ENCODE measurements at places on chromosomes 4 and X. TPM values are rescaled to one million over a fixed set of nuclear protein-coding genes. Genes with fewer than 3 reads are reported as not detected.
A peak's percentile ranks its signal among the peaks of the same experiment; 100 is the strongest.

The NUDT10 gene
- 2.1 TPM for polyA plus RNA-seq

The OPRPN gene
- polyA plus RNA-seq, result not detected

The CD40LG gene
- not detected for polyA plus RNA-seq

The TADA2B gene
- 6.5 TPM for polyA plus RNA-seq

The MUC7 gene
- polyA plus RNA-seq, result not detected

The PCYT1B gene
- polyA plus RNA-seq, result not detected

The PF4V1 gene
- not detected for polyA plus RNA-seq

The GBA3 gene
- polyA plus RNA-seq, result 59.6 TPM

The RENBP gene
- polyA plus RNA-seq, result 14.5 TPM

The KIAA1210 gene
- not detected for polyA plus RNA-seq

The VBP1 gene
- polyA plus RNA-seq, result 32.7 TPM

The BST1 gene
- 4.6 TPM for polyA plus RNA-seq

The PHOX2B gene
- not detected for polyA plus RNA-seq

The KLF8 gene
- 20.7 TPM for polyA plus RNA-seq

The CENPVL3 gene
- not detected for polyA plus RNA-seq

DNA sequence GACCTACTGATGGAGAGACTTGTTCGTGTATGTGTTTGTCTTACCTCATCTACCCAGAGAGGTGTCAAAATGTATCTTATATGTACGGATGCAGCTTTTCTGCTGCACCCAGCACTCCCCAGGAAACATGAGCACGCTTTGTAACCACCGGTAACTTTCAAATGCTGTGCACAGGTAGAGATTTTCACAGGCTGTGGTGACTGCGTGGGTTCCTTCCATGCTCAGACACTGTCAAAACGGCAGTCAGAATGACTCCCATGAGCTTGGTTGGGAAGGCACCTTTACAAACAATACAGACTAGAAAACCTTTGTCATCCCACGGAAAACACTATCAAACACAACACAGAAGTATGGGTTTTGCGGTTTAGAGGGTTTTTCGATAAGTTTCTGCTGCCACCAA, 28.2 kb downstream of the F11 start:
- DNase-seq, result no peak
- no peaks in the 10 kb centered on the region for H3K4me1 ChIP-seq
- H3K36me3 ChIP-seq, result no peaks in the 10 kb centered on the region
- no peak overlapping the region for H3K4me3 ChIP-seq

GRCh38 chr4:54714631-54715030, 56.9 kb downstream of the KIT start:
- H3K27me3 ChIP-seq, result no peaks in the 10 kb centered on the region
- H3K4me3 ChIP-seq, result no peak overlapping the region
- DNase-seq, result no peak
- H3K4me1 ChIP-seq, result no peaks in the 10 kb centered on the region
- H3K27ac ChIP-seq, result no peak overlapping the region

DNA sequence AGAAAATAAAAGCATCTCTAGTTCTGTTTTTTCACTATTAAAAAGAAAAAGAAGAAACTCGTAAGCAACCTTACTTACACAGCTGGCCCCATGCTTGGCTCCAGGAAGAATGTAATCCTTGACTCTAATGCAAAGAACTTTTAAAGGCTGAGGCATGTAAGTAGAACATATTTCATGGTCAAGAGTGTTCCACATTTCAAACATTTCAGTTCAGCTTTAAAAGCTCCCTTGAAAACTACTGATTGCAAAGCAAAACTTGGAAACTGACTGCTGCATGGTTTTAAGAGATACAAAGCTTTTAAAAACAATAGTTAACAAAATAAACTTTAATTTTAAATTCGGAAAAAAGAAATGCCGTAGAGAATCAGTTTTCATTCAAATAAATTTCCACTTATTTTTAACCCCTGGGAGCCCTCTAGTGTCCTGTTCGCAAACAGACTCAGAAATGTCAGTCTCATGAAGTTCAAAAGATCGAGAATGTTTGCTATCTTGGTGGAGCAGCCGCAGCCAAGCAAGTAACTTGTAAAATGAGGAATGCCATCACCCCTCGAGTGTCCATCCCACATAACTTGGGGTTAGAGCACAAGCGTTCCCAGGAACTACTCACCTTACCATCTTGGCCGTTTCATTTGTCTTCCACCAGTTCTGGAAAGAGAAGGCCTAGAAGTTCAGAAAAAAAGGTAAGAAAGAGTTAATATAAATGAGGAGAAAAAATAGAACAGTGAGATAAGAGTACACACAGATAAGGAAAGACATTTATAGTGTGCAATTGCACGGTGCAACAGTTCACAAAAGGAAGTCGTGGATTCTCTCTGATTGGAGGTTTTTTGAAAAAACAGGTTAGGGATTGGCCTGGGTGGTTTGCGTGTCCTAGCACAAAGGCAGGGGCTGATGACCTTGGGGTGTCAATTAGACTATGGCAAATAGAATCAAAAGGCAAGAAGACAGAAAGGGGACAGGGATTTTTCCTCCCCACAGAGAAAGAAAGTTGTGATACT, at the start of gene GASK1B:
Gene GASK1B (minus strand): TSS at position 765 of the 998 bp plus-strand sequence. CDS start 1,650 bp downstream, outside the sequence.
- no peaks in the 10 kb centered on the region for H3K27me3 ChIP-seq
- H3K36me3 ChIP-seq, result no peaks in the 10 kb centered on the region
- peak within 1 kb of the TSS; percentile 92 for H3K27ac ChIP-seq
- H3K4me3 ChIP-seq, result peak within 1 kb of the TSS; percentile 97
- DNase-seq, result no peak

DNA sequence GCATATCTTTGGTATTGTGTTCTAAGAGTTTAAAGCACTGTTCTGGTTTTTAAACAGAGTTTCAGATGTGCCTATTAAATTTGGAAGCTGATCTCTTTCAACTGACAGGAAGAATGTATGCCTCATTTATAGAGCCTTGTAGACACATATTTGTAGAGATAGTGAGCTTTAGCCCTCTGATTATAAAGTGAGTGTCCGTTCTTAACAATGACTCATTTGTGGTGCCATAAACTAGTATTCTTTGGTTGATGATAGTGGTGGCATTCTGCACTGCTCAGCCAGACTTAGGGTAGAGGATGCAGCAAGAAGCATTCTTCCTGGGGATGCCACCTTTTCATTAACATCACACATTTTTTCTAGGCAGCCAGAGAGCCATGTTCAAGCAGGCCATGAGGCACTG, 121.7 kb downstream of the TLL1 start:
- no peaks in the 10 kb centered on the region for H3K4me1 ChIP-seq
- no peak for DNase-seq
- no peaks in the 10 kb centered on the region for H3K27me3 ChIP-seq

DNA sequence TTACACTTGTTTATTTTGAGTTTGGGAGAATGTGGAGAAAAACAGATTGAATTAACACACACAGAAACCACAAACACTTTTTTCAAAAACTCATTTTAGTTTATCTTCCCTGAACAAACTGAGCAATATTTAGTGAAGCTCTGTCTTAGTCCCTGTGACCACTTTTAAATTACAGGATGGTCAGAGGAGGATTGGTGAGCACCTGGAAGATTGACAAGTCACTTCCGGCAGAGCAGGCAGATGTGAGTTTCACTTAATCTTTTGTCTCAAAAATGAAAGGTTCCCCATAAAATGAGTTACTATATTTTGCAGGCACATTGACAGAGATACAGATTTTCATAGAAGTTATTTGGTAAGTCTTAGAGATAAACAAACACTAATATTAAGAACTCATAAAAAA, 970.1 kb downstream of the ADGRL3 start:
- DNase-seq, result no peak
- H3K4me3 ChIP-seq, result no peak overlapping the region
- no peaks in the 10 kb centered on the region for H3K27me3 ChIP-seq
- no peak overlapping the region for H3K27ac ChIP-seq

DNA sequence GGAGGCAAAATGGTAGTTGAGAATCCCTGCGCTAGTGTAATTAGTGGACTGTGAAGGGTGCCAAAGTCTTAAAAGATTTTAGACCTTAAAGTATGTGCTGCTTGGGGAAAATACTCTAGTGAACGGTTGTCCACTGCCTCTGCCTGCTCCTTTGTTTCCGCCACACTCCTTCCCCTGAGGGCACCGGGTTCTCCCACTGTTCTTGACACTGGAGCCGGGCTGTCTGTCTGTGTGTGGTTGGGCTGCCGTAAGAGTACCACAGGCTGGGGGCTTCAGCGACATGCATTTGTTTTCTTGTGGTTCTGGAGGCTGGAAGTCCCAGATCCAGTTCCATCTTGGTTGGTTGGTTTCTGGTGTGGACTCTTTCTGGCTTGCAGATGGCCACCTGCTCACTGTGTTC, 76.2 kb downstream of the CLDN34 start:
- no peak overlapping the region for H3K27ac ChIP-seq
- no peaks in the 10 kb centered on the region for H3K4me1 ChIP-seq
- H3K36me3 ChIP-seq, result no peaks in the 10 kb centered on the region
- DNase-seq, result no peak

DNA sequence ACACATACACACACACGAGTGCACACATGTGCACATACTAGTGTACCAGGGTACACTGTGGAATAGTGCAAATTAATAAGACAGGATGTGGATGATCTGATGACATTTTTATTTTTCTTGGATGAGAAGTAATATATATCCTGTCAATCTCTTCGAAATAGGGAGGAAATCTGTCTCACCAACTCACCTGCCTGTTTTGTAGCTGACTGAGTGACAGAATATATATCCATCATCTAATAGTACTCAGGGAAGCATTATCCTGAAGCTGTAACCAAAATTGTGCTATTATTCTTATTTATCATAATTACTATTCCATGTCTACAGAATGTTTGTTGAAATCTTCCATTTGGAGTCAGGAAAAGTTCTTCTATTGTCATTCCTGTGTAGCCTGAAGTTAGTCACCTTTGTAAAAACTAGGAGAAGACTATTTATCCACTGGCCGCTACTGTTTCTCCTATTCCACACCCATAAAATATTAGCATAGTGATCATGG, 888.0 kb downstream of the TRAM1L1 start:
- no peak overlapping the region for H3K27ac ChIP-seq
- no peak overlapping the region for H3K4me3 ChIP-seq
- no peaks in the 10 kb centered on the region for H3K27me3 ChIP-seq
- H3K36me3 ChIP-seq, result no peaks in the 10 kb centered on the region
- no peaks in the 10 kb centered on the region for H3K4me1 ChIP-seq

GRCh38 chr4:76430519-76431388, 4.3 kb upstream of the SHROOM3 start:
- H3K27me3 ChIP-seq, result no peaks in the 10 kb centered on the region
- H3K4me3 ChIP-seq, result no peak overlapping the region
- DNase-seq, result no peak
- no peak overlapping the region for H3K27ac ChIP-seq

- H3K4me1 ChIP-seq, result no peaks in the 10 kb centered on the region
- no peaks in the 10 kb centered on the region for H3K27me3 ChIP-seq
- DNase-seq, result no peak
- no peak overlapping the region for H3K27ac ChIP-seq
These were observed 14.6 kb upstream of the ANXA10 start for GRCh38 chr4:168077726-168078239.

GRCh38 chr4:163920426-163920825, 425.9 kb downstream of the TMA16 start:
- no peak overlapping the region for H3K27ac ChIP-seq
- no peaks in the 10 kb centered on the region for H3K36me3 ChIP-seq
- no peaks in the 10 kb centered on the region for H3K4me1 ChIP-seq
- DNase-seq, result no peak

GRCh38 chr4:114384629-114385028, 214.0 kb upstream of the UGT8 start:
- no peak for DNase-seq
- no peaks in the 10 kb centered on the region for H3K27me3 ChIP-seq
- H3K27ac ChIP-seq, result no peak overlapping the region
- H3K36me3 ChIP-seq, result no peaks in the 10 kb centered on the region

GRCh38 chr4:136841526-136841925, 690.8 kb downstream of the PCDH18 start:
- H3K36me3 ChIP-seq, result no peaks in the 10 kb centered on the region
- H3K4me1 ChIP-seq, result no peaks in the 10 kb centered on the region
- no peak overlapping the region for H3K4me3 ChIP-seq
- H3K27ac ChIP-seq, result no peak overlapping the region
- DNase-seq, result no peak

DNA sequence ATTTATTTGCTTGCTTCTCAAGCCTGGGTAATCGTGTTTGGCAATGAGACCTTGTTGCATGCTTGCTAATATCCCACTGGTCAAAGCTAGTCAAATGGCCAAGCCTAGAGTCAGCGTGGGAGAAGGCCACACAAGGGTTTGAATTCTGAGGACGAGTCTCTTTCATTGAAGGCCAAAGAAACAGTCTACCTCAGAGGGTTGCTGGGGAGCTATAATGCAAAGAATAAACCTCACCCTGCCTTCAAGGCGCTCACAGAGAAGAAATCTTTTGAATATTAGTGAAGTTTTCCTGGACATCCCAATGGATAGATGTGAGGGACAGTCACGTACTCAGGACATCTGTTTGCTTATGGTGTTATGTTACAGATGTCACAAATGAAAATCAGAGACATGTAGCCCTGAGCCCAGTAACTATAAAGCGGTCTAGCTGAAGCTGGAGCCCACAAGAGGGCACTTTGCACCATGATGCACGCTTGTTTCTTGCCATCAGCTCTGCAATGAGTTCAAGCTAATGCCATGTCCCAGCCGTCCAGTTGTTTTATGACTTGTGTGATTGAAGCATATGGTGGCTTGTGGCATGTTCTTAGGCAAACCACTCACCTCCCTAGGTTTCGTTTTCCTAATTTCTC, 1.1 kb upstream of the TLR3 start:
- no peak for DNase-seq
- no peaks in the 10 kb centered on the region for H3K36me3 ChIP-seq
- no peak overlapping the region for H3K27ac ChIP-seq
- peak overlapping the region; percentile 99 for H3K4me3 ChIP-seq

GRCh38 chrX:155009994-155010472, 12.5 kb downstream of the F8 start:
- H3K4me3 ChIP-seq, result no peak overlapping the region
- H3K27me3 ChIP-seq, result no peaks in the 10 kb centered on the region
- no peak for DNase-seq
- no peaks in the 10 kb centered on the region for H3K4me1 ChIP-seq
- no peaks in the 10 kb centered on the region for H3K36me3 ChIP-seq

- no peaks in the 10 kb centered on the region for H3K27me3 ChIP-seq
- no peaks in the 10 kb centered on the region for H3K4me1 ChIP-seq
- DNase-seq, result no peak
- H3K27ac ChIP-seq, result no peak within 1 kb of the TSS
These were observed at the start of gene TMPRSS11E for GRCh38 chr4:68447201-68447600. TMPRSS11E (plus strand) TSS chr4:68447463; CDS start chr4:68447513, 50 bp downstream.

DNA sequence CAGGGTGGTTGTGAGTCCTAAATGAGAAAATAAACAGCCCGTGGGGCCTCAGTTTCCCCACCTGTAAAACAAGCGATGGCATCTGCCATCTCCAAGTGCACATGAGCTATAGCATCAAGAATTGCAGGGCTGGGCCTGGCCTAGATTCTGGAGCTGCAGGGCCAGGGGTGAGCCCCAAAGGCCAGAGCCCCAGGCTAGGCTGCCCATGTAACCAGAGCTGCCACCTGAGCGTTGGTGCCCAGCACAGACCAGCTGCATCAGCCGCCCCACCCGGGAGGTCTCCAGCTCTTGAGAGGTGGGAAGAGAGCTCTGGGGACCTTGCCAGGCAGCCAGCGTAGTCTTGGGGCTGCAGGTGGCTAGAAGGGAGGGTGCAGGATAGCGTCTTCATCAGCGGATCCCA, 27.0 kb upstream of the GPR78 start:
- H3K36me3 ChIP-seq, result no peaks in the 10 kb centered on the region
- DNase-seq, result no peak
- no peak overlapping the region for H3K4me3 ChIP-seq
- no peaks in the 10 kb centered on the region for H3K4me1 ChIP-seq
- no peak overlapping the region for H3K27ac ChIP-seq
